ENCODE measurements at places on chromosomes 13 and 19.

- DNase-seq, result peak; percentile 19
Measured at GRCh38 chr13:108816375-108816774, 187.0 kb downstream of the MYO16 start.

GRCh38 chr13:51275101-51275500, 52.9 kb downstream of the FAM124A start:
- DNase-seq, result no peak

- no peak for DNase-seq
Measured at GRCh38 chr13:111411151-111411858, 90.9 kb downstream of the TEX29 start.

- DNase-seq, result no peak
Measured at GRCh38 chr13:110380359-110381028, 73.4 kb downstream of the COL4A2 start.

DNA sequence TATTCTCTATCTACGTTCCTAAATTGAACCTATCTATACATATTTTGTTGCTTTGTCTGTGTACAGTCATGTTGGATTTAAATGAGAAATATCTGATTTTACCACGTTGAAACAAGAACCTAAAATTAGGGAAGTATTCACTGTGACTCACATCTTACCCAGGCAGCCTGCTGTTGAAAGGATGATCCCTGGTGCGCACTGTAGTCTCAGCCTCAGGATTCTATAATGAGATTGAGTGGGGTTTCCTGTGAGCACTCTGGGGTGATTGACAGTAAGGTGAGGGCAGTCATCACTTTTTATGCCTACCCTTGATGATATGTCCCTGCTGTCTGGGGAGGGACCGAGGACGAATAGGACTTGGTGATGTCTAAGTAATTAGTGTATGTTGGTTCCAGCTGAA, 35.4 kb downstream of the PCCA start:
- no peak for DNase-seq

DNA sequence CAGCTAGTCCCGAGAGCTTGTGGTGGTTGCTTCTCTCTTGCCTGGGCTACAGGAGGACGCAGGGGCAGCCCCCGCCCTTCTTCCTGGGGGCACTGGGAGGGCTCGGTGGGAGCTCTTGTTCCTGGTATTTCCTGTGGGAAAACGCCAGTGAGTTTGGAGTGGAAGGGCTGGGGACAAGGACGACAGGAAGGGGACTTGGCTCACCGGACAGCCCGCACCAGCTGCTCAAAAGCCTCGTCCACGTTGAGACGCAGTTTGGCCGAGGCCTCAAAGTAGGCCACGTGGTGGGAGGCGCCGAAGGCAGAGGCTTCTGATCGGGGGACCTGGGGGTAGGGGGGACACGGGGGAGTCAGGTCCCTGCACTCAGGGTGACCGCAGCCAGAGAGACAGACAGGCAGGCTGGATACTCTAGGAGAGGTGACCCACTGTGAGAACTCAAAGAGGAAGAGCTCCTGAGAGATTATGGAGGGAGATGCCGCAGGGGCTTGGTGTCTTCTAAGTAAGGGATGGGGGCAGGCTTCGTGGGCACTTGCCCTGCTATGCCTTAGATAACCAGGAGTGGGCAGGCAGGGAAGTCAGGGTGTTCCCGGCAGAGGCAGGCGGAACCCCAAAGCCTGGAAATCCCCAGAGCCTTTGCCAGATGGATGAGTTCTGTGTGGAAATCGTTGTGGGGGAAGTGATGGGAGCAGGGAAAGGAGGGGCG, 4.3 kb downstream of the RRAS start:
- DNase-seq, result no peak

- DNase-seq, result no peak
Measured at GRCh38 chr13:18953139-18953930, 228.3 kb downstream of the TUBA3C start.

DNA sequence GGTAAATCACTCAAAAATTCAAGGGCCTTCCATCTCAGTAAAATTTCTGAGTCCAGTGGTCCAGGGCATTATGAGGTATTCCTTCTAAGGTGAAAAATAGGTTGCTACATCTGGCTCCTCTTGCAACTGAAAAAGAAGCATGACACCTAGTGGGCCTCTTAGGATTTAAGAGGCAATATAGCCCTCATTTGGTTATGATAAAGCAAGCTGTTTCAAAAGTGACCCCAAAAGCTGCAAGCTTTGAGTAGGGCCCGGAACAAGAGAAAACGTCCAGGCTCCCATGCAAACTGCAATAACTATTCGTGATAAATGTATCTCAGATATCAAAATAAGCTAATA, 1910.2 kb upstream of the PRR20A start:
- DNase-seq, result no peak

GRCh38 chr19:2758601-2759313, 18.9 kb upstream of the SLC39A3 start:
- DNase-seq, result no peak

- peak; percentile 96 for DNase-seq
Measured at GRCh38 chr13:50124536-50125303, 109.5 kb downstream of the KCNRG start.

DNA sequence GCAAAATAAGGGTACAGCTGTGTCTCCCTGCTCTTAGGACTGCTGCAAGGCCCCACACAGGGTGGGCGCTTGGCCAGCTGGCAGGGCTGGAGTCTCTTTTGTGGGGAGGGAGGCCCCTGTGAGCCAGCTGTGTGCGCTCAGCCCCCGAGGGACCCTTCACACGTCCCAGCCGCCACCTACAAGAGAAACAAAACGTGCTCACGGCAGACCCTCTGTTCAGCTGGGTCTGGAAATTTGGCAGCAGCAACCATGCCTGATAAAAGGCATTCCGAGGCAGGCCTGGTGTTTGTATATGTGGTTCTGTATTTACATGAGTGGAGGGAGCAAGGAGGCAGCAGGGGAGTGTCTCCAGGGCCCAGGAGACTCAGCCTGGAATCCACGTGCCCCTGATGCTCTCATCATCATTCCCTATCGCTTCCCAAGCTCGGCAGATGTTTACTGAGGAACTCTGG, 49.7 kb downstream of the CRTC1 start:
- no peak for DNase-seq

DNA sequence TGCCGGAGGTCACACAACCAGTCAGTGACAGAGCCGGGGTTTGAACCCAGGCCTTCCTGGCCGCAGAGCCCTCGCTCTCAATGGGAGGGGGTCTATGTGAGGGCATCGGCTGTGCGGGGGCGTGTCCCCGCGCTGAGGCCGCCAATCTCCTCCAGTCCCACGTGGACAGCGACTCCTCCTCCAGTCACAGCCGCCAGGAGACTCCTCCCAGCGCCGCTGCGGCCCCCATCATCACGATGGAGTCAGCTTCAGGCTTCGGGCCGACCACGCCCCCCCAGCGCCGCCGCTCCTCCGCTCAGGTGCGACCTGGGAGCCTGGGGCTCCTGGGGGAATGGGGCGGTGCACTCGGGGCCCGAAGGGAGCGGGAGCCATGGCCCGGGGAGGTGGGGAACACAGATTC, 6.0 kb downstream of the SPRED3 start:
- DNase-seq, result no peak

- DNase-seq, result no peak
Measured at GRCh38 chr19:16978839-16979802, 47.5 kb downstream of the CPAMD8 start.

DNA sequence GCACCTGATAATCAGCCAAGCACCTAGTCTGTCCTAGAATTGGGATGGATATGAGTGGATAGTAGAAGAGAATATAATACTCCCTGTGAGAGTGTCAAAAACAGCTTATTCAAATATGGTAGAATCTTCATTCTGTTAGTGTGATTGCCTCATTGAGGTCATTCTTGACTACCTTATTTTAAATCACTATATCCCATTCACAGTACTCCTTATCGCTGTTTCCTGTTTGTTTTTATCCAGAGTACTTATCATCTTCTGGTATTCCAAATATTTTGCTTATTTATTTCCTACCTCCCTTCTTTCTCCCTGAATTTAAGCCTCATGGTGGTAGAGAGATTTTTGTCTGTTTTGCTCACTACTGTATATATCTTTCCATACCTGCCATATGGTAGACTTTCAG, 9.9 kb downstream of the NDFIP2 start:
- no peak for DNase-seq

DNA sequence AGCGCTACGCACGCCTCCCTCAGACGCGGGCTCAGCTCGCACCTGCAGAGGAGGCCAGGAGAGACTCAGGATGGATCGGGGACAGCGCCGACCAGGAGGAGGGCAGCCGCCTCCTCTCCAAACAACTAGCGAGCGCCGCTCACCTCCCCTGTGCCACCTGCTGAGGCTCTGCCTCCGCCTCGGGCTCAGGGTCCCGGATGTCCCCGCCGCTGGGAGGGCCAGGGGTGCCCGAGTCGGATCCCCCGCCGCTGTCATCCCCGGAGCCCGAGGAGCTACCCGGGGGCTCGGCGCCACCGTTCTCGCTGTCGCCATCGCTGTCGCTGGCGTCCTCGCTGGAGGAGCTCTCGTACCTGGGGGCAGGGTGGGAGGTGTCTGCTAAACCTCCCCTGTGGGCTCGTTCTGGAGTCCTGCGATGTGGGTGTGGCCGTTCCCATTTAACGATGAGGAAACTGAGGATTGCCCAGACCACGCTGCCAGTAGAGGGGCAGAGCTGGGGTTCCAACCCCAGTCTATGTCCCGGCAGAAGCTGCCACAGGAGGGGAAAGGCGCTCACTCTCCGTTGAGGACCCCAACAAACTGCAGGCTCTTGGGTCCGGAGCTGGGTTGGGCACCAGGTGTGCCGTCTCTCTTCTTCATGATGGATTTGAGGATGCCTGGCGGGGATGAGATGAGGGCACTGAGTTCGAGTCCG, 9.2 kb downstream of the KANK3 start:
- no peak for DNase-seq

DNA sequence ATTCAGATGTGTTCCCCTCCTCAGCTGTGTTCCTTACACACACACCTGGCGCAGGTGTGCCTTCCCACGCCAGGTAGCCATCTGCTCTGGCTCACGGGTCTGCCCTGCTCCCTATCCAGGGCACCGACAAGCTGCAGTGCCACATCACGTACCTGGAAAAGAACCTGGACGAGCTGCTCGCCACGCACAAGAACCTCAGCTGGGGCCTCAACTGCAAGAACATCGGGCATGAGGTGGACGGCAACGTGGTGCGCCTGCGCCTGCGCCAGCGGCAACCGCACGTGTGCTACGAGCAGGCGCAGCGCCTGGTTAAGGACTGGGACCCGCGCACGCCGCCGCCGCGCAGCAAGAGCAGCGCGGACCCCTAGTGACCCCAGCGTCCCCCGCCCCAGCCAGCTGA, 26.5 kb upstream of the CASP14 start:
- no peak for DNase-seq

GRCh38 chr13:33611121-33611805, 206.7 kb upstream of the RFC3 start:
- DNase-seq, result no peak

DNA sequence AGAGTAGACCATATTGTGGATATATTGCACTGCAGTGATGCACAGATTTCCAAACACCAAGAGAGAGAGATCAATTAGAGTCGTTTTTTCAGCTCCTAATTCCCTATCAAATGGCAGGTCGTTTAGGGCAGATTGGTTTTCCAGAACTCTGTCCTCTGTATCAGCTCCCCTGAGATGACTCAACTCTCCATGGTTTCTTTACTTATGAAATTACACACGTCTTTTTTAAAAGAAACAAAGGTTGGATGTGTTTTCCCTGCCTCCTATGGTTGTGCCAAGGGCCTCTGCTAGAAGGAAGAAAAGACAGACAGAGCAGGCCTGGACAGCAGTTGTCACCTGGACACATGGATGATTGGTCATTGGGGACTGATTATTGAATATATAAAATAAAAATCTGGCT, 478.1 kb upstream of the NBEA start:
- DNase-seq, result no peak

GRCh38 chr19:32638625-32639024, 36.4 kb downstream of the ANKRD27 start:
- no peak for DNase-seq

DNA sequence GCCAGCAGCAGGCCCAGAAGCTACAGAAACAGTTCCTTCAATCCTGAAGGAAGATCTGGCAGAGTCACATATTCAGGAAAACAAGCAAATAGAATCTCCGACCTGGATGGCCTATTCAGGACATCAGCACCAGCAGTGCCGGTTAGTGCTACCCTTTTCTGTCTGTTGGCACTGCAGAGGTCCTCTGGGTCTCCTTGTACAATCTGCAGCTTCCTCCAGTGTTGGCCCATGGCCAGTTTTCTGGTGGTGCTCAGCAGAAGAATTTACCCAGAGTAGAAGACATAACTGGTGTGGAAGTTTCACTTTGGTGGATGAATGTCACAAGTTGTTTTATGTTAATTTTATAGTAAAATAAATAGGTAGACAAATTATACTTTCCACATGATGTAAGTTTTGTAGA, 498.1 kb downstream of the COG6 start:
- DNase-seq, result no peak

GRCh38 chr13:57653229-57653989, 21.9 kb downstream of the PCDH17 start:
- no peak for DNase-seq
